ENCODE measurements at places on chromosomes 13 and 19.
A peak's percentile ranks its signal among the peaks of the same experiment; 100 is the strongest.

DNA sequence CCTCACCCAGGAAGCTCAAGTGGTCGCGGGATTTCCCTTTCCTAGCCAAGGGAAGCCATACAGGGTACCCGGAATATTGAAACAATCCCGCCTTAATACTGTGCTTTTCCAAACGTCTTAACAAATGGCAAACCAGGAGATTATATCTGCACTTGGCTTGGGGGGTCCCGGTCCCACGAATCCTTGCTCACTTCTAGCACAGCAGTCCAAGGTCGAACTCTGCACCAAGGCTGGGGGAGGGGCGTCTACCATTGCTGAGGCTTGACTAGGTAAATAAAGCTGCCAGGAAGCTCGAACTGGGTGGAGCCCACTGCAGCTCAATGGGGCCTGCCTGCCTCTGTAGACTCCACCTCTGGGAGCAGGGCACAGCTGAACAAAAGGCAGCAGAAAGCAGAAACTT lies 1644.8 kb downstream of the PCDH9 start:
- no peak for DNase-seq

DNA sequence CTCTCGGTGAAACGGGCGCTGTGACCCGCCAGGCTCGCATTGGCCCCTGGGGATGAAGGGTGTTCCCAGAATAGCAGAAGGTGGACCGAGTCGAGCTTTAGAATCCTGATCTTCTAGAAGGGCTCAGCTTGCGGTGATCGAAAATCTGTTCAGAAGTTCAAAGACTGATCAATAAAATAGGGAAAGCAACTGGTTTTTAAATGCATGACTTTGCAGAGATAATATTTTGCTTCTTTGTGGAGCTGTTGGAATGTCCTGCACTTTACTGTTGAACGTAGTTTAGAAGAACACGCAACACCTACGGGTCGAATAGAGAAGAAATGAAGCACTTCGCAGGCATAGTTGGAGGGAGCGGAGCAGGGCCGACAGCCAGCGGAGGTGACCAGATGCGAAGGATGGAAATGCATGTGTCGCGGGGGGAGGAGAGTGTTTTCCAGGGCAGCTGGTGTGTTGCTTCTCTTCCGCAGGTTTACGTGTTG lies 766 bp downstream of the CEBPG start:
- DNase-seq = no peak

GRCh38 chr13:25762795-25763377 lies 288.9 kb downstream of the SHISA2 start:
- DNase-seq = no peak

- DNase-seq = no peak
Measured at GRCh38 chr13:98586400-98587345, 9.8 kb upstream of the STK24 start.

- DNase-seq = no peak
Measured at GRCh38 chr13:27339299-27339698, 68.7 kb downstream of the RASL11A start.

DNA sequence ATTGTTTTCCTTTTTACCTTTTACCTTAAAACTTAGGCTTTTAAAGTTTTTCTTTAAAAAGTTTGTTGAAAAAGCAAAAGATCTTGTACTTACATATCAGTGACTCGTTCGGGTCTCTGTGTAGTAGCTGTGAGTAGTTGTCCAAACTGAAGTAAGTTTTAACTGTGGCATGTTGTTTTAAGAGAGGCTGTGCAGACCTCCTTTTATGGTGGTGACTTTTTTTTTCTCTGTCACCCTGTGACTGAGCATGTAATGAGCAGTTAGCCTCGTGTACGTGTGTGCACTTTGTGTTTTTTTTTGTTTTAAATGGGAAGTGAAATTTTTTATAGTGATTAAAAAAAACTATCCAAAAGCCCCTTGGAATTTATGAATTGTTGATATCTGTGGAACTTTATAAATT lies at the start of gene GPR183:
Gene GPR183 (minus strand): TSS at position 153 of the 400 bp plus-strand sequence. CDS start 11,254 bp downstream, outside the sequence.
- no peak for DNase-seq

DNA sequence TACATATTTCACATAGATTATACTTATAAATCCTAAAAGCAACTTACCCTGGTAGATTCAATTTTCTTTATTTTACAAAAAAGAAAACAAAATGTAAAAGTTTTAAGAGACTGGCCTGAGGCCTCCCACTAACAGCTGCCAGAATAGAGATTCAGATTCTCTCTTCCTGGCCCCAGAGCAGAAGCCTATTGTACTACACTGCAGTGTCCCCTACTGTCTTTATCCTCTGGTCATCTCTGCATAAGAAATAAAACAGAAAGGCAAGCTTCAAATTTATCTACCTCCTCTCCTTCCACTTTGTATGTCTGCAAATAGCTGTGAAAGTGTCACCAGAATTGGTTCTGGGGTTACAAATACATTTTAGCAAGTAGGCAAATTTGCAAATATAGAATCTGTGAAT lies 1004.1 kb upstream of the PCDH9 start:
- DNase-seq = no peak

DNA sequence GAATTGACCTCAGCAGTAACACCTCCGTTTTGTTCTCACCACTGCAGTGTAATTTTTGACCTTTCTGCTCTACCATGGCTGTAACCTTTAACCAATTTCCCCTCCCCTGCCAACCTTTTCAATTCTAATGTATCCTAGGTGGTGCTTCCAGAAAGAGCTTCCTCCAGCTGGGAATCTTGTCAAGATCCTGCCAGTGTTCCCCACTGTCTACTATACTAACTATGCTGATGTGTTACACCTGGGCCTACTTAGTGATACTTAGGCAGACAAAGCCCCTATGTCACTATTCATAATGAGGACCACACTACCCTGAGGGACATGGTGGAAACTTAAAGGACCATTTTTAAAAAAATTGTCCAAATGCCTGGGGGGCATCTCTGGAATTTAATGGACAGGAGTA lies 41.0 kb downstream of the MBNL2 start:
- DNase-seq = no peak

DNA sequence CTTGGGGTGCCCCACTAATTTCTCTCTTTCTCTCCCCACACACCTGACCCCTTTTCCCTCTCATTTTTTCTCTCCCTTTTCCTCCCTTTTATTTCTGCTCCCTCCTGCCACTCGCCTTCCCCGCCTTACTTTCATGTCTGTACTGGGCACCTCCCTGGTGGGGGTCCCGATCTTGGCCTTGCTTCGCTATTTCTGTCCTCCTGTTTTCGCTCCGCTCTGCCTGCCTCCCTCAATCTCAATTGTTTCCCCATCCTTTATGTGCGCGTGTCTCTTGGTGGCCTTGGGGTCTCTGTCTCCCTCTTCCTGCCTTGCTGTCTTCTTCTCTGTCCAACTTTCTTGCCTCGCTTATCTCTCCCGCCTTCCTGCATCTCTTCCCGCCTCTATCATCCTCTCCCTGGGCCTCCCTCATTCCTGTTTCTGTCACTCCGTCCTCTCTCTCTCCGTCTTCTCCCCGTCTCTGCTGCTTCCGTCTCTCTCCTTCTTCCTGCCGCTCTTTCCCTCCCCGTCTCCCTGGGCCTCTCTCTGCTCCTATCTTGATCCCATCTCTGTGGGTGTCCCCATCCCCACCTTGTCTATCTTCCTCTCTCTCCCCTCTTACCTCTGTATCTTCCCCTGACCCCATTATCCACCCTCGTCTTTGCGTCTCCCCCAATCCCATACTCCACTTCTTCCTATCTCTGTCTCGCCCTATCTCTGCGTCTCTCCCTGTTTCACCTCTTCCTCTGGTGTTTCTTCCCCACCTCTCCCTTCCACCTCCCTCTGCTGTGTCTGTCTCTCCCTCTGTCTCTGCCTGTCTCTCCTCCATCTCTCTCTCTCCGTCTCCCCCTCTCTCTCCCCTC lies 4.0 kb downstream of the GRIN2D start:
- no peak for DNase-seq

DNA sequence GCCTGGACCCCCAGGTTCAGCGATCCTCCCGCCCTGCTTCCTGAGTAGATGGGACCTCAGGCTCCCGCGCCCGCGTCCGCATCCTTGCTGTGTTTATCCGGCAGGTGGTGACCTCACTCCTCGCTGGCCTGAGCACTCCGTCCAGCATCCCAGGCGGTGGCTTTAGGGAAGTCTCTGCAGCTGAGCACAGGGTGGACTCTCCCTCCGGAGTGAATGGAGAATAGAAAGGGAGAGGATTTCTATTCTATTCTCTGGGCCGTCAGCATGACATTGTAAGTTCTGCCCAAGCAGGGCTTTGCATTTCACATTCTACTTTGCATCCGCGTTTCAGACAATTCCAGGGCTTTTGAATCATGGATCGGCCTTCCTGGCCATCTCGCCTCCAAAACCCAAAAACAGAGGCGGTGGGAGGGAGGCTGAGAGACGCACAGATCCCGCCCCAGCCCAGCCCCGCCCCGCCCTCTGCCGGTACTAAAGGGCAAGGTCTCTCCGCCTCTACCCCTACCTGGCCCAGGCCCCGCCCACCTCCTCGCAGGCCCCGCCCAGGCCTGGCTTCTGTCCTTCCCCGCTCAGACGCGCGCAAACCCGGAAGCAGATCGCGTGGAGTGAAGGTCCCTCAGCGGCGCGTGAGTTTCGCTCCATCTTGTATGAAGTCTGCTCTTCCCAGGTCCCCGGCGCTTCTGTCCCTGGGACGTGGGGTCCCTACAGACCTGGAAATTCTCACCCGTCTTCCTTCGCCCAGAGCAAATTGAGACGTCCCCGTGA lies at the start of gene ZNF525:
Gene ZNF525 (plus strand): TSS at position 572 of the 765 bp plus-strand sequence. CDS start 6,577 bp downstream, outside the sequence.
- peak; percentile 95 for DNase-seq

DNA sequence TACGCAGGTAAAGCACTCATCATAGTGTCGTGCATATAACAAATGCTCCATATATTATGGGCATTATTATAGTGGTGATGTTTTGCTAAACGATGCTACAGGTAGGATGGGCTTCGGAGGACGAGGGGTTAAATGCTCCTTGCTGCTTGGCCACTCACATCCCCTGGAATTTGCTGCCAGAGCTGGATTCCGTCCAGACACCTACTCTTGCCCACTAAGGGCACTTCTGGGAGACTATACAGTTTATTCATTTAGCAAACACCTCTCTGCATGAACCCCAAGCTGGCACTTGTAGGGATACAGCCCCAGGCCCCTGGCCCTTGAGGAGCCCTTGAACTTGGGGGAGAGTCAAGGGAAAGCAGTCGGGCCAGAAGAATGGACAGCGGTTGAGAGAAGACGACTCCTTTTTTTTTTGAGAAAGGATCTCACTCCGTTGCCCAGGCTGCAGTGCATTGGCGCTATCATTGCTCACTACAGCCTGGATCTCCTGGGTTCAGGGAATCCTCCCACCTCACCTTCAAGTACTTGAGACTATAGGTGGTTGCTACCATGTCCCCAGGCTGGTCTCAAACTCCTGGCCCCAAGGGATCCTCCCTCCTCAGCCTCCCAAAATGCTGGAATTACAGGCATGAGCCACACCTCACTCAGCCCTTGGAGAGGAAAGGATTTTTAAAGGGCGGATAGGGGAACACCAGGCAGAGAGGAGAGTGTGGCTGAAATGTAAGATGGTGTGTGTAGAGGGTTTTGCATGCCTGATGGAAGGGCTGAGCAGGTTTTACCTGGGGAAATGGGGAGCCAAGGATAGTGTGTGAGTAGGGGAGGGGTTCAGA lies 1.1 kb upstream of the MRPL34 start:
- no peak for DNase-seq

- DNase-seq = no peak
Measured at GRCh38 chr19:55681131-55682092, 6.4 kb downstream of the EPN1 start.

DNA sequence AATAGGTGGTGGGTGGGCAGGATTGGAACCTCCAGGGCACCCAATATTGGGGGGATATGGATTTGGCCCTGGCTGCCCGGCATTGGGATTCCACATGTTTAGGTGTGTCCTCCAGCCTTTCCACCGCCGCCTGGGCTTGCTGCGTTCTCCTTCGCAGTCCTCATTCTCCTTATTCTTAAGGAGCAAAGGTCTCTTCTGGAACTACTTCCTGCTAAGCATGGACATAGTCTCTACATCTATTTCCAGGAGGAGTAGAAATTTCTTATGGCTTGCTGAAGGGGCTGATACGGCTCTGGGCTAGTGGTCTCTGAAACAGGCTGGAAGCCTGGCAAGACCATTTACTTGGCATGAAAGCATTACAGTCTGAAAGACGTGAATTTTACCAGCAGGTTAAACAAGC lies 9.2 kb upstream of the FCGBP start:
- no peak for DNase-seq

DNA sequence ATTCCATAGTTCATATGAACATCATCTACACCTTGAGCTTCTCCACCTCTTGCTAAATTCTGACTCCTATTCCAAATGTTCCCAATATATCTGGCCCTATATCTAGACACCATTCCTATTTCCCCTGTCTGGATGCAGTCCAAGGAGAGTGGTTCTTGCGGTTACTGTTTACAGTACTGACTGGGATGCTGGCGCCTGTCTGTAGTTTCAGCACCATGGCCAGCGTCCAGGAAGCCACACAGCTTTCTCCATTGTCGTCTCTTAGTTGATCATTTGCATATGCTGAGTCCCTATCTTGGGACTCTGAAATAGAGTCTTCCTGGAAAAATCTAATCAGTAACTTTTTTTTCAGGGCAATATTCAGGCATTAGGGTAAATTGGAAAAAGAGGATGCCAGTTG lies 14.9 kb downstream of the LAIR2 start:
- no peak for DNase-seq

DNA sequence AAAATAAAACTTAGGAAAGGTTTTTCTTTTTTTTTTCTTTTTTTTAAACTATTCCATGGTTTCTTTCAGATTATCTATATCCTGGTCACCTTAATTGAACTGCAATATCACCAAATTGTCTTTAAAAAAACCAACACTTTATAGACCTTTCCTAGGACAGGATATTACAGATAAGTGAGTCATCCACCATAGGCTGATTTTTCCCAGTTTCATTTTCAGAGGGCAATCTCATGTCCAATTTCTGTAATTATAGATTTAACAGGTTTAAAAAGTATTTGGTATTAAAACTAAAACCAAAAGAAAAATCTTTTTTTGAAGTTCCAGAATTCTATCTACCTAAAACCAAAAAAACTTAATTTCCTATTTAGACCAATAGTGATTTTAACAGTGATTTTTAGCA lies 13.2 kb downstream of the SPART start:
- no peak for DNase-seq

DNA sequence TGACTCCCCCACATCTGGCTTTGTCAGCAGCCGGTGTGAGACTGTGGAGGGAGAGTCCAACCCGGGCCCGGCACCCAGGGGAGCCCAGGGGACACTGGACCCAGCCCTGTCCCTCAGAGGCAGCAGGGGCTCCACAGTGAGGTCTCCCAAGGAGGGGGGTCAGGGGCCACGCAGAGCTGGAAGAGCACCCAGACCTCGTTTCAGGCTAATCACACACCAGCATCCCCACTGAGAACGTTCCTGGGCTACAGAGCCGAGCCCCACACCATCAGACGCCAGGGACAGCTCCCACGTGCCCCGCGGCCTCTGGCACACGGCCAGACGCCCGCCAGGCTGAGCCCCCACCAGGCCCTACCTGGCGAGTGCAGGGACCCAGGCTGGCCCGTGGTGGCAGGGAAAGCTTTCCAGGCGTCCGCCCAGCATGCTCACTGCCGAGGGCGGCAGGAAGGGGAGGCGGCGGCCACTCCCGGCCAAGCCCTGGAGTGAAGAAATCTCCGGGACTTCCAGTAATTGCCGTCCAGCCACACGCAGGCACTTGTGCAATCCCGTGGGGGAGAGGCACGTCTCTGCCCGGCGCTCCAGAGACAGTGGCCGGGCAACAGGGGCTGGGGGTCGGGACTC lies 19.2 kb downstream of the SBNO2 start:
- no peak for DNase-seq

Data from stimulated activated CD8-positive, alpha-beta memory T cell treated with anti-CD3 and anti-CD28 coated beads, Interleukin-7, amount 100 ng/mL, for 1 hour (primary cell).